NCI-H345 (cell line): ENCODE measurements at places on chromosomes 12 and 14.

DNA sequence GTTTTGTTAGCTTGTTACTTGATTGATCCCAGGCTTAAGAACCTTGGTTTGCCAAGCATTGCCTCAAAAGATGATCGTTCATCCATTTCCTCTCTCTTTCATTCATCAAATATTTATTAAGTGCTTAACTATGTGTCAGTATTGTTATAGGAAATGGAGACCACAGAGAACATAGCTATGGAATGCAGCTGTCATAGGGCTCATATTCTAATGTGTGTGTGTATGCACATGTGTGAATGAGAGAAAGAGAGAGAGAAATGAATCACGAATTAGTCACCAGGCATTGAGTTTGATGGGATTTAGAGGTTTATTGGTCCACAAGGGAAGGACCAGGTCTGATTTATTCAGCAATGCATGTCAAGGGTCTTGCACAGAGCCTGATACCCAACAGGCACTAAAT is 71.0 kb upstream of the FBXO21 start:
- no peak for DNase-seq

DNA sequence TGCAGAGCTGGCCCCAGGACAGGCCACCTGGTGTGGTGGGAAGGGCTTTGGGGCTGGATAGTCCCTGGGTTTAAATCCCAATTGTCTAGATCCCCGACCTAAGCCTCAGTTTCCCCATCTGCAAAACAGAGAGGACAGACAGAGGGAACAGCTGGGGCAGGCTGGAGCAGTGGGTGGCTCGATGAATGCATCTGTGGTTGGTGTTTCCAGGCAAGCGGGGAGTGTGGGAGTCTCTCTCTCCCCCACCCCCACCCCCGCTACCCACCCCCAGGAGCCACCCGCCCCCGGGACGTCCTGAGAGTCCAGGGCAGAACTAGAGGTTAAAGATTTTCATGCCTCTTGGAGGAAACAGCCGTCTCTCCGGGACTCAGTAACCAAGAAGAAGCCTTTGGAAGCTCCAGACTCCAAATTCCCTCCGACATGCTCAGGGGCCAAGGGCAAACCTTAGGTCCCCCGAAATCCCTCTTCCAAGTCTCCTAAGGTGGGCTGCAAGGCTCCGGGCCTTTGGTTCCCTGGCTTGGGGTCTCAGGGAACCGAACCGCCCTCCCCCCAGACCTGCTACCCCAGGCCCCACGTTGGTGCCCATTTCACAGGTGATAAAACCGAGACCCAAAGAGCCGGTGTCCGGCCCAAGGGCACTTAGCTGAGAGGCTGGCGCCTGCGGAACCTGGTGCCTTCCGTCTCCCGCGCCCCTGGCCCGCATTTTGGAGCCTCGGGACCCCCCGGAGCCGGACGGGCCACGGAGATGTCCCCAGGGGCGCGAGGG is 474 bp downstream of the TRPV4 start:
- DNase-seq, result no peak

GRCh38 chr14:81625343-81625742 is 91.7 kb upstream of the SEL1L start:
- DNase-seq, result peak; percentile 28

DNA sequence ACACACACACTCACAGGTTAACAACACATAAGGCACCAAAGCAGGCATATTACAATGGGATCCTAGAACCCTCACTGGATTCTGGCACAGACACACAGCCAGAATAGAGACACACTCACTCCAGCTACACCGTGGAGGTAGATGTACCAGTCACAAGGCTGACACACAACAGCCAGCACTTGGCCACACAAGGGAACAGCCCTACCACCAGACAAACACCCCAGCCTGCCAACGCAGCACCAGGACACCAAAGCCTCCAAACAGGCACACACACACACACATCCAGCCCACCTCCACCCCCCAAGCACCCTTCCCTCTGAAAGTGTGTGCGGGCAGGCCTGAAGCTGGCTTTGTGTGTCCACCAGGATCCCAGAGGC is 10.9 kb upstream of the ITGB7 start:
- DNase-seq, result no peak

GRCh38 chr14:49220492-49220891 is 365.7 kb downstream of the RPS29 start:
- DNase-seq, result no peak

GRCh38 chr12:62900686-62901272 is 34.2 kb downstream of the PPM1H start:
- DNase-seq, result no peak

DNA sequence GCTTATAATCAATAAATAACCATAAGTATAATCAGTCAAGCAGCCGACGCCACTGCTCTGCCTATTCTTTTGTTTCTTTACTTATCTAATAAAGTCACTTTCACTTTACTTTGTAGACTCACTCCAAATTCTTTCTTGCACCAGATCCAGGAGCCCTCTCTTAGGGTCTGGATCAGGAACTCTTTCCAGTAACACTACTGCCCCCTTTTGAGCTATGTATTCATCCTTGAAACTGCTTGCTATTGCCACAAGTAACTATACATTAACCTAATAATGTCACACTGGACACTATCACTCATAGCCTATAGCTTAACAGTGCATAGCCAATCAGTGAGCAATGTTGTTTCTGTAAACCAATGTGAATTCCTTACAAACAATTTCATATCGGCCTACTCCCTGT is 2.8 kb upstream of the NID2 start:
- DNase-seq, result no peak

DNA sequence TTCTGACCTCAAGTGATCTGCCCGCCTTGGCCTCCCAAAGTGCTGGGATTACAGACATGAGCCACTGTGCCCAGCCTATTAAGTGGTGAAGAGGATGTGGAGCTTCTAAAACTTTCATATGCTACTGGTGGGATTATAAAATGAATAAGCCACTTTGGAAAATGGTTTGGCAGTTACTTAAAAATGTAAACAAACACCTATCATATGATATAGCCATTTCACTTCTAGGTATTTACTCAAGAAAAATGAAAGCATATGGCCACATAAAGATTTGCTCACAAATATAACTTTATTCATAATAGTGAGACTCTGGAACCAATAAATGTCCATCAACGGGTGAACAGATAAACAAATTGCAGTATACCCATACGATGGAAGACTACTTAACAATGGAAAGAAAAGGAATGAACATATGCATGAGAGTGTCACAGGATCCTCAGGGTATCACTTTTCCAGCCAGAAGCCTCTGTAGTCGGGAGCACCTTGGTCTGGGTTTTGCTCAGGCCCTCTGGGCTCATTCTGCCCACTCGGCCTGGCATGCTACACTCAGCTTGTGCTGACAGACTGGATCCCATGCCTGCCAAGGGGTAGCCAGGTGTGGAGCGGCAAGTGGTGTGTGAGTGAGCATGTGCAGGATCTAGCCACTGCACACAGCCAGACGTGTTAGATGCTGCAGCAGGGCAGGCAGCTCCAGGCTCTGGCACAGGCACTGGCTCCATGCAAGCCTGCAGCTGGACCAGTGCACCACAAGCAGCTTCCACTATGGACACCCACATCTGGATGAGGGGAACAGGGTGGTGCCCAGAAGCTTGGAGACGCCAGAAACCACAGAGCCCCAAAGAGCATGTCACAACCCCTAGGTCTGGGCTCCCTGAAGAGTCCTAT is 213.2 kb upstream of the DIO3 start:
- DNase-seq, result no peak

GRCh38 chr14:102097441-102098135 is 10.7 kb upstream of the HSP90AA1 start:
- DNase-seq, result no peak

DNA sequence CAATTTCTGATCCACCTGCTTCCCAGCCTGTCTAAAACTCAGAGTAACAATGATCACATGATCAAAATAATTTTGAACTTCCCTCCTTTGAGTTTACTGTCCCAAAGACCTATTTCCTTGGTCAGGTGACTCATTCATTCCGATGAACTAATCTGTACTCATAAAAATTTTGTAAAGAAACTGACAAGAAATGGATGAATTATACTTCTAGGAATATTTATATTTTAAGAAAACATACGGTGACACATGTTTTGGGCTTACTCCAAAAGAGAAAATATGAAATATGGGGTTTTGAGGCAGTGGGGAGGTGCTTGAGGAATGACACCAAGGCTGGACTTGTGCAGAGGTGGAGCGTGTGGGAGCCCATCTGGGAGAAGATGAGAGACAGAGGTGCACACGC is 42.0 kb downstream of the GUCY2C start:
- DNase-seq, result no peak

GRCh38 chr12:100682178-100682577 is 108.7 kb downstream of the GAS2L3 start:
- no peak for DNase-seq

- no peak for DNase-seq
These were observed 39.3 kb upstream of the ACSM4 start for GRCh38 chr12:7264538-7264937.

DNA sequence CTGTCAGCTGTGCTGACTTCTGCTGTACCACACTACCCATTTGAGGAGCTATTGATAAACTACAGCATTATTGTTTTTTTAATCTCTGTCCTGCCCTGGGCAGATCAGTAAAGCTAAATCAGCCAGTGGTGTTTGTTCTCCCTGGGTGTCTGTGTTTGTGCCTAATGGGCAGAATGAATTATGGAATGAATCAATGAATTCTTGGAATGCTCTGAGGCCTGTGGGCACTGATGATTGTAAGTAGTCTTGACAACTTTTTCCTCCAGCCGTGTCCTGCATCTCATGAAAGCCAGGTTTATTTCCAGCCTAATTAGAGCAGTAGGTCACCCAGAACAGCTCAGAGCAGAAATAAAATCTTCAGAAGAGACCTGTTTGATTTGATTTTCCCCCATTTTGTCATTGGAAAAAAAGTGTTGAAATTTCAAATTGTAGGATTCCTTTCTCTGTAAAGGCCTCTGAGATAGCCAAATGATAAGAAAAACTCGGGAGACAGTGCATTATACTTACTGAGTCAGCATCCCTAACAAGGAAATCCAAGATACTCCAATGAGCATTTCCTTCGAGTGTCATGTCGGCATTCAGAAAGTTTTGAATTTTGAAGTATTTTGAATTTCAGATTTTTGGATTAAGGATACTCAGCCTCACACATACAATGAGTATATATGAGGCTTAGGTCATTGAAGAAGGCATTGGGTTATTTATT is 19.4 kb upstream of the EVL start:
- DNase-seq, result no peak

DNA sequence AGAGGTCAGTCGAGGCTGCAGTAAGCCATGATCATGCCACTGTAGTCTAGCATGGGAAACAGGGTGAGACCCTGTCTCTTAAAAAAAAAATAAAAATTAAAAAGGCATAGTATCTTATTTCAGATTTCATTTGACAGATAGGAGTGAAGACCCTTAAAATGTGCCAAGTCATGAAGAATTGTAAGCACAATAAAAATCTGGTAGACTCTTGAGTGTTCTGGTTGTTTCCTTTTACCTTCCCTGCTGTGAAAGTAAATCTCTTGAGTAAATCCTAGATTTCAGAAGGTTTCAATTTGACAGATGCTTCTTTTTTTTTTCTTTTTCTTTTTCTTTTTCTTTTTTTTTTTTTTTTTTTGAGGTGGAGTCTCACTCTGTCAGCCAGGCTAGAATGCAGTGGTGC is 109.0 kb downstream of the ESR2 start:
- DNase-seq, result no peak

GRCh38 chr12:131381716-131382430 is 329.0 kb upstream of the SFSWAP start:
- no peak for DNase-seq

- no peak for DNase-seq
These were observed 115.6 kb downstream of the LRIG3 start for GRCh38 chr12:58804749-58805148.

GRCh38 chr14:22888662-22889061 is 5.6 kb downstream of the REM2 start:
- DNase-seq, result no peak

DNA sequence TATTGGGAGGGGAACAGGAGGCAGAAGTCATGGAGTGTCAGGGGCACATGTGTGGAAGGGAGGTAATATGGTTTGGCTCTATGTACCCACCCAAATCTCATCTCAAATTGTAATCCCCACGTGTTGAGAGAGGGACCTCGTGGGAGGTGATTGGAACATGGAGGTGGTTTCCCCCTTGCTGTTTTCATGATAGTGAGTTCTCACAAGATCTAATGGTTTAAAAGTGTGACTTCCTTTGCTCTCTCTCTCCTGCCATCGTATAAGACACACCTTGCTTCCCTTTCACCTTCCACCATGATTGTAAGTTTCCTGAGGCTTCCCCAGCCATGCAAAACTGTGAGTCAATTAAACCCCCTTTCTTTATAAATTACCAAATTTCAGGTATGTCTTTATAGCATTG is 41.6 kb upstream of the CDK17 start:
- no peak for DNase-seq

- no peak for DNase-seq
These were observed 188.5 kb upstream of the SYT10 start for GRCh38 chr12:33628087-33628486.

- DNase-seq, result no peak
These were observed 791.7 kb downstream of the AACS start for GRCh38 chr12:125856896-125857295.

DNA sequence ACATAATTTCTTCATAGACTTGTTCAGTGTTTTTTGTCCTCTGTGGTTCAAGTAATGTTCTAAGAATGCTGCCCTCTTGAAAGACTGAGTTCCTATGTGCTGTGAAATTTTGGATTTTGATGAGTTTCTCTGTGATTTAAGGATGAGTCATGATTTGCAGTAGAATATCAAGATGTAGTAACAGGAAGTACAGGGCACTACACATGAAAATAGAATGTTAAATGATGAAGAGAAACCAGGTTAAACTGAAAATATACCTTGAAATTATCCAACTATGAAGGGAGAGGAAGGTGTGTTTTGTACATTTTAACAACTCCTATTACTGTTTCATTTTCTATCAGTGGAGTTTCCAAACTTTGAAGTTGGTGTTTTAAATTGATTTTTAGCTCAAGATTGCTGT is 4.8 kb downstream of the ELK3 start:
- DNase-seq, result no peak

DNA sequence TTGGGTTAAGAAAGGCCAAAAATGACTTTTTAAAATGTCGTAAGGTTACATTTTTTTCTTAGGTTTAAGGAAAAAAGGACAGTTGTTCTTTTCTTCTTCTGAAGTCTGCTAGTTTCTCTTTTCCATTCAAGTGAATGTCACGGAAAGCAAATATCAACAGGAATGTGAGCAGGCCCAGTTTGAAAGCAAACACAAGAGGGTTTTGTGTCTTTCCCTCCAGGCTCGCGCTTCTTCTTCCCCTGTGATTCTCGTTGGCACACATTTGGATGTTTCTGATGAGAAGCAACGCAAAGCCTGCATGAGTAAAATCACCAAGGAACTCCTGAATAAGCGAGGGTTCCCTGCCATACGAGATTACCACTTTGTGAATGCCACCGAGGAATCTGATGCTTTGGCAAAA is 85.4 kb downstream of the LRRK2 start:
- no peak for DNase-seq

- DNase-seq, result no peak
These were observed 33.3 kb downstream of the TTC7B start for GRCh38 chr14:90782892-90783291.

- DNase-seq, result no peak
These were observed 183.1 kb downstream of the TMTC3 start for GRCh38 chr12:88325076-88325815.
